Activated naive CD4-positive, alpha-beta T cell treated with anti-CD3 and anti-CD28 coated beads, Interleukin-2, amount 10 ng/mL, durations not matched to agents 7 days and 5 days (primary cell): ENCODE measurements at places on chromosomes 12 and 14.

- no peak for DNase-seq
Measured at GRCh38 chr12:8681129-8681884, 16.5 kb upstream of the RIMKLB start.

GRCh38 chr12:1907652-1908611, 10.5 kb downstream of the CACNA2D4 start:
- DNase-seq, result peak; percentile 36

- DNase-seq, result no peak
Measured at GRCh38 chr14:75041613-75042012, 9.7 kb downstream of the MLH3 start.

DNA sequence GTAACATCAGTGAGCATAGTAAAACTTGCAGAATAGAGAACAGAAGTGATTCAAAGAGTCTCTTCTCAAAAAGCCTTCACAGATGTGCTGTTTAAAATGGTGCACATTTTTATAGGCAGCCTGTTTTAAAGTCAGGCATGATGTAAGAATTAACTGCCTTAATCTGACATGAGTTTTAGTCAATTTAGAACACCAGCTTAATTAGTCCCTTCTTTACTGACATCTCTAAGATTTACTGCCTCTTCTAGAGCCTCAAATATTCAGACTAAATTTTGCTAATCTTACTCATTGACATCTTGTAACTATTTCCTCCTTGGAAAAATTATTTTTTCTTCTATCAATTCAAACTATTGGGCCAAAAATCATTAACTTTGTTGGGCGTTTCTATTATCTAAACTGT, 782.5 kb downstream of the C12orf50 start:
- no peak for DNase-seq

- DNase-seq, result no peak
Measured at GRCh38 chr12:46264057-46264456, 4.8 kb downstream of the SLC38A1 start.

DNA sequence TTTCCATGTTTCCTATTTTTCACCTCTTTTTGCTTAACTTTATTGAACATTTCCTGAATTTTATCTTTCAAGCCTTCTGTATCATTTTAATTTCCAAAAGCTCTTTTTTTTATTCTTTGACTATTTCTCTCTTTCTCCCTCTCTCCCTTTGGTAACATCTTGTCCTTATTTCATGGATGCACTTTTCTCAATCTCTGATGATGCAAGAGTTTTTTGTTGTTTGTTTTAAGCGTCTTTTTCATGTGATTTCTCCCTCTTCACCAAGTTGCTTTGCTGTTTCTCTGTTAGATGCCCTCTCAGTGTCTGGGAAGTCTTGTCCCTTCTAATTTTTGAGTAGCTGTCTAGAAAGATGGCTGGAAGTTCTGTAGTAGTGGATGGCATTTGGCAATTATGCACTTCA, 62.6 kb downstream of the ANO6 start:
- no peak for DNase-seq
